ENCODE measurements at places on chromosomes 3 and 15.

GRCh38 chr15:39785841-39786240 is 3.2 kb upstream of the FSIP1 start:
- DNase-seq, result no peak

GRCh38 chr3:62134061-62134496 is 239.3 kb downstream of the FEZF2 start:
- DNase-seq, result peak; percentile 62

GRCh38 chr3:110944782-110945181 is 126.8 kb upstream of the NECTIN3 start:
- no peak for DNase-seq

DNA sequence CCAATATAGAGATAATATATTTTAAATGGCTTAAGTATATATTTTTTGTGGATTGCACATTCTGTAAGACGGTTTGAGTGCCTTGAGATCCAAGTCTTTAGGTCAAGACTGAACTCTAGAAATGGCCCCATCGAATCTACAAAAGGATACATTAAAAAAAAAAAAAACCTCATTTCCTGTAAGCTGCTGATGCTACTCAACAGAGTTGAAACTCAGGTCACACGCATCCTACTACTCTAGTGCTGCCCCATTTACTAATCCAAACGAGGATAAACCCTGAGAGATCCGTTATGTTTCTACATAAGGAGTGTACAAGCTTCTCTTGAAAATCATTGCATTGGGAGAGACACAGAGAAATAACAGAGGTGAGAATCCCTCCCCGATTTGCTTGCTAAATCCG is 187.3 kb downstream of the TIGIT start:
- no peak for DNase-seq

GRCh38 chr15:44722011-44722410 is 10.7 kb downstream of the B2M start:
- DNase-seq, result no peak

DNA sequence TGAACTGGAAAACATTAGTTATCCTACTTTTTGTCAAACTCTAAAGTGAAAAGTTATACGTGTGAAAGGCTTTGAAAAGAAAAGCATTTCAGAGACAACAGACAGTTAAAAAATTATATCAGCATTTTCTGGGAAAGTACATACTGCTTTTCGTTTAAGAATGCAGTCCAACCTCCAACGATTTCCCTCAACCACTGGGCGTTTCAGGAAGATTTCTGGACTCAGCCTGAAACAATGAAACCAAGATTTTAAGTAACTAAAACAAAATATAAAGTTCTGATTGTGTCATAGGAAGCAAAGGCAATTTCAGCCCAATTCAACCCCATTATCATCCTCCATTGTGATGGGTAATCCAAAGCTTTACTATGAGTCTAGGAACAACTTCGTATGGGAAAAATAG is 110.7 kb downstream of the PLD1 start:
- no peak for DNase-seq

DNA sequence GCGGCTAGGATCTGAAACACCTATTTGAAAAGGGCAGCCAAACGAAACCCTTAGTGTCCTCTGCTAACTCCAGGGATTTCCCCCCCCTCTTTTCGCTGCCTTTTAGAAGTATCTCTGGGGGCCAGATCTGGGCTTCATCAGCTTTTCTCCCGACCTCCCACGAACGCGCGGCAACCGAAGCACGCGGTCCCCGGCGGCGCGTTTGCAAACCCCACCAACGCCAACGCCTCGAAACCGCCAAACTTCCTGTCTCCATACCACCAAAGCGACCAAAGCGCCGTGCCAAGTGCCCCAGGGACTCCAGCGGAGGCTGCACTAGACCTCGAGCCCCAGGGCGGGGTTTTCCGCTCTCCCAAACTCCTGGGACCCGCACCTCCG is 155.8 kb upstream of the FRMD4B start:
- peak; percentile 70 for DNase-seq

DNA sequence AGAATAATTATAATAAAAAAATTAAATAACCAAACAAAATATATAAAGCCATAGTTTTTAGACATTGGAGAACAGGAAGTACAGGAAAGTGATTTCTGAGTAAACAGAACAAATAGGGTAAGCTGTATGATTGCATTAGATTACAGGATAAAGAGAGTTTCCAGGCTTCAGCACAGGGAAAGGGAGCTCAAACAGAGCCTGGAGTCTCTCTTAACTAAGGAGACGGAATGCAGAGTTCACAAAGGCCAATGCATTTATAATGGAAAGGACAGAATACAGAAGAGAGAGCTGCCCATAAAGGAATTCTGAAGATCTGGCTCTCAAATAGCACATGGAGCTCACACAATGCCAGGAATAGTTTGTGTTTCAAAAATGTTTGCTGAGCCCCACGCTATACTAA is 42.0 kb upstream of the OTOL1 start:
- DNase-seq, result no peak

- no peak for DNase-seq
Measured at GRCh38 chr15:37586976-37587375, 347.5 kb upstream of the TMCO5A start.

- peak; percentile 77 for DNase-seq
Measured at GRCh38 chr3:27666708-27667107, 55.4 kb downstream of the EOMES start.

DNA sequence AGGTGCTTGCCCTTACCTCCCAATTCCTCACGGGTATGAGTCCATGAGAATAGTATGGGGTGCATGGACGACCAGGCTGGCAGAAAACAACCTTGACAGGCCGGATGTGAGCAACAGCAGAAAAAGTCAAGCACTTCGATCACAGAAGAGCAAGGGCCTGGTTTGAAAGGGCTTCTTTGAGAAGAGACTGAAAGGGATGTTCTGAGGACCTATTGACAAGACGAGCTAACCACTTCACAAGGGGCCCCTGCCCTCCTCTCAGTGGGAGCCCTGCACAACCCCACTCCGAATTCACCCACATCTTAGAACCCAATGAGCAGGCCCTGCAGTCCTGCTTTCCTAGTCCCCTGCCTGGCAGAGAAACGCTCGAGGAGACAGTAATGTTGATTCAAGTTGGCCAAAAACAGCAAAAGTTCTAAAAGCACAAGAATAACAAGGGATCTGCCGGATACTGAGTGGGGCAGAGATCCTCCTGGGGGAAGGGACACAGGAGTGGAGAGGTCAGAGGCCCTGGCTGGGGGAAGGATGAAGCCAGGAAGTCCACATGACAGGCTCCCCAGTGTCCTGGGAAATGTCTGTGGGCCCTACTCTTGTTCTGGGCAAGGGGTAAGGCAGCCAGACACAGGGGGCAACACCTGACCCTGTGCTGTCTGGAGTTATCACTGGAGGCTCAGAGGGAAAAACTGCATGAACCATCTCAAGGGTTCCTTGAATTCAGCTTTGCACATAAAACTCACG is 14.8 kb upstream of the CX3CR1 start:
- DNase-seq, result no peak

DNA sequence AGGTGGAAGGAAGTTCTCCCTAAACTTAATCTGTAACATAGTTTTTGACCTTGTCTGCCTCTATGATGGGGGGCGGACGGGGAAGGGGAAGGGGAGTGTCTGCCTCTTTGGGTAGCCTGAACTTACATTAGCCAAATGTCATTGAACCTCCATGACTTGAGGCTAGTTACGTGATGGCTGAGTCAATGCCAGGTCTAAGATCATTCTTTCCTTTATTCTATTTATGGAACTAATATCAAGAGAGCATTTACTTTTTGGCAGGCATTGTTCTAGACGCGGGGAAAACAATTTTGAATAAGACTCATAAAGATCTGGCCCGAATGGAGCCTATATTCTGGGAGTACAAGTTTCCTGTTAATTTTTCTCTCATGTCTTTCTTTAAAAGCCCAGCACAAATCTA is 340.7 kb upstream of the C2CD4B start:
- DNase-seq, result no peak

- DNase-seq, result no peak
Measured at GRCh38 chr3:3119393-3119851, 7.3 kb upstream of the TRNT1 start.

- DNase-seq, result peak; percentile 93
Measured at GRCh38 chr3:170356596-170357175, 829 bp upstream of the SKIL start.

- no peak for DNase-seq
Measured at GRCh38 chr3:83230841-83231240, 1469.4 kb upstream of the GBE1 start.

GRCh38 chr15:68479870-68480269 is 47.9 kb upstream of the ITGA11 start:
- no peak for DNase-seq

- DNase-seq, result no peak
Measured at GRCh38 chr3:132622761-132623160, 25.7 kb downstream of the ACKR4 start.

GRCh38 chr3:41943311-41943843 is 18.5 kb downstream of the ULK4 start:
- no peak for DNase-seq

DNA sequence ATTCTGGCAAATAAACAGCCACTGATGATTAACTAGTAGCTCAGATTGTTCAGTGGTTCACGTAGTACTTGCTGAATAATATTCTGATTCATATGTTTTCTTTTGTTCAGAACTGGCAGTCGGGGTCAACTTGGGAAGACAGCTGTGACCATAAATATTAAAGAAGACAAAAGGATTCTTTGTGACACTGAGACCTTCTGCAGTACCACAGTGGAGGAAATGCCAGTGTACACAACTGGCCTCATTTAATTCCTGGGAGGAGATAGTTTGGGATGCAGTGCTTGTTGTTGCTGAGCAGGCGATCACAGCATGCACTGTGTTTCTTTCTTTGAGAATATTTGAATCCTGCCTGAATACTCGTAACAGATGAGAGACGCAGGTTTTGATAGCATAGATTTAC is 26.7 kb upstream of the MCF2L2 start:
- no peak for DNase-seq

- no peak for DNase-seq
Measured at GRCh38 chr3:78867409-78868372, 900.1 kb downstream of the ROBO1 start.

DNA sequence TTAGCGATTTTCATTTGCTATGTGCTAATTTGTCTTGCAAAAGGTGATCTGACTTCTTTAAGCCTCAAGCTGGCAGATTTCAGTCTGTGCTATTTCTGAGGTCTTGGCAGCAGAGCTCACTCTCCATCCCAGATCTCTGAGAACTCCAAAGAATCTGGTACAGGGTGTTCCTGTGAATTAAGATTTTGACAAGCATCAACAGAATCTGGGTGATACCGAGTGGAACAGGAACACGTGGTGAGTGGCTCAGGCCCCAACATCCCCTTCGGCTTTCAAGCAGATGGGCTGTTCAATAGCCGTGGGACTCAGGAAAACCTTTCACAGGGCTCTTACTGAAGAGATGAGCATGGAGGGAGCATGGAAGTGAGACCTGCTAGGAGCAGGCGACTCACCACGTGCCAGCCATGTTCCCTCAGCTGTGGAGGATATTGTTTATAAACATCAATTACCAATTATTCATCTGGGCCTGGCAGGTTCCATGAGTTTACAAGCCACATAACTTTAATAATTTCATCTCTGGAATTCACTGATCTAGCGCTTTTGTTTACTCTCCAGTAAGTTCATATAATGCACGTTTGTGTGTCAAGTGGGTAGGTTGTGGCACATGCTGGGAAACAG is 103.4 kb upstream of the SELENOK start:
- no peak for DNase-seq

DNA sequence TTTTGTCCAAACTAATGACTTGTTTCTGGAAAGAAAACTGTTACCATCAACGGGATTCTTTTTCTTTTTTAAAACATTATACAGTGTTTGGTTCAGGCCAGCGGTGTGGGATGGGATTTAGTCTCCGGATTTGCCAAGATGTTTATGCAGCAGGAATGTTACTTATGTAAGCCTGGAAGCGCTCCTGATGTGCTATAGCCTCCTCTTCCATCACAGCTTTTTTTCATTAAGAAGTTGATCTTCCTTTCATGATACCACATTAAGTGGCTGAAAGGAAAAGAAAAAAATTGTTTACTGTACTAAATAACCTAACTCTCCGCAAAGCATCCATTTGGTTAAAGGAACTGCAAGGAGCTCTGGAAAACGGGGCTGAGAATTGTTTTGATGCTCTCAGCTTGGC is 120.5 kb upstream of the ALDH1A3 start:
- DNase-seq, result peak; percentile 67

DNA sequence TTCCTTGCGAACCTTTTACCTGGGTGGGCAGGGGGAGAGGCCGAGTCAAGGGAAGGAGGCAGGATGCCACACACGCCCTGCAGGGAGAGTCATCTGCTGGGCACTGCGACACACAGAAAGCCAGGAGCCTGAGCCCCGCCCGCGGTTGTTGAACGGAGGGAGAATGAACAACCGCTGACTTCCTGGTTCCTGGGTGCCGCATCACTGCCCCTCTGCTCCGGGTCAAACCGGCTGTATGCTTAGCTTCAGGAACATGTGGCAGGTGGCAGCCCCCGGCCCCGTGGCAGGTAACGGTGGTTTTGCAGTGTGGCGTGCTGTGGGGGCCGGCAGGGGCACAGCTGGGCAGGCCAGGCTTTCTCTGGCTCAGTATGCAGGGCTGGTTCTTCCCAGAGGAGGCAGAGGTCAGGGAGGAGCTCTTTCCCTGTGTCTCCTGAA is 33.4 kb downstream of the APBA2 start:
- DNase-seq, result no peak
